SK-N-MC (cell line): ENCODE measurements at places on chromosomes 16 and 17.

DNA sequence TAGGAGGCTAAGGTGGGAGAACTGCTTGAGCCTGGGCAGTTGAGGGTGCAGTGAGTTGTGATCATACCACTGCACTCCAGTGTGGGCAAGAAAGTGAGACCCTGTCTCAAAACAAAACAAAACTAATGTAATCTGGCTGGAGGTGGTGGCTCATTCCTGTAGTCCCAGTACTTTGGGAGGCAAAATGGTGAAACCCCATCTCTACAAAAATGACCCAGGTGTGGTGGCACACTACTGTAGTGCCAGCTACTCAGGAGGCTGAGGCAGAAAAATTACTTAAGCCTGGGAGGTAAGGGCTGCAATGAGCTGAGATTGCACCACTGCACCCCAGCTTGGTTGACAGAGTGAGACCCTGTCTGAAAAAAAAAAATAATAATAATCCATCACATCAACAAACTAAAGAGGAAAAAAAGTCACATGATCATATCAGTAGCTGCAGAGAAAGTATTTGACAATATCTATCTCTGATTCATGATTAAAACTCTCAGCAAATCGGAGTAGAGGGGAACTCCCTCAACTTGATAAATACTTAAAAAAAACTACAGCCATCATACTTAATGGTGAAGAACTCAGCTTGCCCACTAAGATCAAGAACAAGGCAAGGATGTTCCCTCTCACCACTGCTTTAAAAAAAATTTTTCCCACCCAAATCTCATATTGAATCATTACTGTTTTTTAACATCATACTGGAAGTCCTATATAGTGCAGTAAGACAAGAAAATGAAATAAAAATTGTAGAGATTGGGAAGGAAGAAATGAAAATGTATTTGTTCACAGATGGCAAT, 31.0 kb downstream of the DHRS7B start:
- DNase-seq: no peak

GRCh38 chr17:66835476-66835875, 559 bp downstream of the CACNG5 start:
- no peak for DNase-seq

- no peak for DNase-seq
Measured at GRCh38 chr16:1430214-1430758, 592 bp upstream of the PERCC1 start.

DNA sequence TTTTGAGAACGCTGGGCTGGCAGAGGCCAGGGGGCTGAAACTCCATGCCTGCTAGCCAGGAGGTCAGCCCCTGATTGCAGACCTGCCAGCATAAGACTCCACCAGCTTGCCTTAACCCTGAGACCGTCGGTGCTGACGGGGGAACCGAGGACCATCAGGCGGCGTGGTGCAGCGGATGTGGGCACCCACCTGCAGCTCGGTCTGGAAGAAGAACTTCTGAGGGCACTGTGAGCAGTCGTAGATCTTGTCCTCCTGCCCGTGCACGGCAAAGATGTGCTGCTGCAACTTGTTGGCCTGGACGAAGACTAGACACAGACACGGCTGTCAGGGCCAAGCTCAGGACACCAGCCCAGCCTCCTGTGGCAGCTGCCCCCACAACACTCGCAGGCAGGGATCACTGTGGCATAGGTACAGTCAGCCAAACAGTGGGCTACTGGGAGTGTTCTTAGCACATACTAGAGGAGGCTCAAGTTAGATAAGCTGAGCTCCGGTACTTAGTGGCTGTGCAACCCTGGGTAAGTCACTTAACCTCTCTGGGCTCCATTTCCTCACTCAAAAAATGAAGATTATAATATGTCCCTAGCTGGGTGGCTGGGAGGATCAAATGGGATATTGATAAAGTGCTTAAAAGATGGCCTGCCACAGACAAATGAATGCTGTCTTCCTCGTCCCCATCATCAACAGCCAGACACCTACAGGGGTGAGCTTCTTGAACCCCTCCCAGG, 150.0 kb downstream of the C16orf78 start:
- no peak for DNase-seq

DNA sequence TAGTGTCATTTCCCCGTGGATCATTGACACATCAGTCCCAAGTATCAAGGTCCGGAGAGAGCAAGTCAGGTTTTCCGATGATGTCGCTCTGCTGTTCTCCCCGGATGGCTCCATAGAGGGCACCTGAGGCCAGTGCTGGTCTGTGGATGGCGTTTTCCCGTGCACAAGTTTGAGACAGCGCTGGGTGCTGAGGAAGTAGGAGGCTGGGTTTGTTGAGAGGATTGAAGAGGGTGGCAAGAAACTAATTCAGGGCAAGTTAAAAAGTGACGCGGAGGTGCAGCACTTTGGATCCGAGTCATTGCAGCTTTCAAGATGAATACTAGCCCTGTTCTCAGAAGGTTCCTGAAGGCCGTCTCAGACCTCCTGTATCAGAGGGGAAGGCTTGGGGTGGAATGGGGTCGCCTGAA, 7.7 kb downstream of the NUBP1 start:
- no peak for DNase-seq

DNA sequence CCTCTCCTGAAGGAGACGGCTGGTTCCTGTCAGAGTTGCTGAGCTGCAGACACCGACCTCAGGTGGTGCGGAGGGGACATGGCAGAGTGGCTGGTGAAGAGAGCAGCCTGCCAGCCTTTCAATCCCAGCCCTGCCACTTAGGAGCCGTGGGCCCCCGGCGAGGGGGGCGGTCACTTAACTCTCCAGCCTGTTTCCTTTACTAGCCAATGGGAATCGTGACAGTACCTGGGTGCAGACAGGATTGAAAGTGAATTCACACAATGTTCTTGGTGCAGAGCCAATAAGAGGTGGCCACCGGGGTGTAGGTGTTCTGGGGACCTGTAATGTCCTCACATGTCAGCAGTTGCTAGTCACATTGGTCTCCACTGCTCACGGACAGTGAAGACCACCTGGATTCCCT, 13.5 kb downstream of the ACE start:
- DNase-seq: no peak

DNA sequence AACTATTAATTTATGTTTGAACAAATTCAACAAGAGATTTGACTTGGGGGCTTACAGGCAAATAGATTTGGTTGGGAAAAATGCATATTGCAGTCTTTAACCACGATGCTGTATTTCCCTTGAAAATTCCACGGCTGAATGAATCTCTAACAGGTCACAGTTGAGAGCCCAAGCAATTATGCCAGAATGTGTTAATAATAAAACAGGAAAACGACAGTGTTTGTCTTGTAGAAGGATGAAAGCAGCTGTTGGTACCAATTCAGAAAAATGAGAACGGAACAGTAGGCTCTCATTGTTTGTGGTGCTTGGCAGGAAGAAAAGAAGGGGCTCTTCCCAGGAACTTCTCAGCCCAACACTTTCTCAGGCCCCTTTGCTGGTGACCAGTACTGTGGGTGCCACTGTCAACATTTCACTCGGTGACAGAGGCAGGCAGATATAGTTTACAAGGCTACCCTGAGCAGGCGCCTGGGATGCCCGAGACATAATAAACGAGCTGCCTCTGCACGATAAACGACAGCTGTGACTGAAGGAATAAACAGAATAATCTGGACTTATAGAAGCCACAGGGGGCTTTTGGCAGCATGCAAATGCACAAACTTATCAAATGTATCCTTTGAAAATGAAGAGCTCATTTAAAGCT, 387.1 kb downstream of the HS3ST4 start:
- peak; percentile 32 for DNase-seq

GRCh38 chr16:17515421-17516210, 44.9 kb upstream of the XYLT1 start:
- no peak for DNase-seq

DNA sequence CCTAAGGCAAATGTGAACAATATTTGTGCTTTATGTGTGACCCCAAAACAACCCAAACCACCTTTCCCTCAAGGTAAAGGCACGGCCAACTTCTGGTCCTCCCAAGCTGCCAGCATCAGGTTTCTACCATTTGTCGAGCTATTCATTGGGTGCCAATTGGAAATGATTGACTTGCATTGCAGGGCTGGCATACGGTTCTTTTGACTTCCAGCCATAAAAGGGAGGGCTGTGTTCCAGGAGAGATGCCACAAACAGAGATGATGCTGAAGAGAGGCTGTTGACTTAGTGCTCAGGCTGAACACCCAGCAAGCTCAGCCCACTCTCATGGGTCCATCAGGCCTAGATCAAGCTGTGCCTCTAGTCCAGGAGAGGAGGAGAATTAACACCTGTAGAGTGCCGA, 252.4 kb downstream of the GRIN2A start:
- DNase-seq: no peak

GRCh38 chr17:73679476-73679875, 35.2 kb upstream of the SDK2 start:
- no peak for DNase-seq

DNA sequence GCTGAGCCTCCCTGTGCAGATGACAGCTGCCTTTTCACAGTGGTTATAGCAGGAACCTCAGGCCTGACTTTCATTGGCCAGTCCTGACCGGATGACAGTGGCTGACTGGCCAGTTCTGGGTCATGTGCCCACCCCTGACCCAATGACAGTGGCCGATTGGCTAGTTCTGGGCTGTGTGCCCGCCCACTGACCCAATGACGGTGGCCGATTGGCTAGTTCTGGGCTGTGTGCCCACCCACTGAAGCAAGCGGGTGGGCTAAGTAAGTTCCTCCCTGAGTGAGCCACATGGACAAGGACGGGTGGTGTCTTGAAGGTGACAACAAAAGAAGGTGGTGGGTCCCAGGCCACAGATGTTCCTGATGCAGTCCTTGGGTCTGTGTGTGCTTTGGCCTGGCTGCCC, 9.5 kb downstream of the DEF8 start:
- DNase-seq: no peak

GRCh38 chr17:33803686-33804085, 451.4 kb upstream of the CCL2 start:
- no peak for DNase-seq

DNA sequence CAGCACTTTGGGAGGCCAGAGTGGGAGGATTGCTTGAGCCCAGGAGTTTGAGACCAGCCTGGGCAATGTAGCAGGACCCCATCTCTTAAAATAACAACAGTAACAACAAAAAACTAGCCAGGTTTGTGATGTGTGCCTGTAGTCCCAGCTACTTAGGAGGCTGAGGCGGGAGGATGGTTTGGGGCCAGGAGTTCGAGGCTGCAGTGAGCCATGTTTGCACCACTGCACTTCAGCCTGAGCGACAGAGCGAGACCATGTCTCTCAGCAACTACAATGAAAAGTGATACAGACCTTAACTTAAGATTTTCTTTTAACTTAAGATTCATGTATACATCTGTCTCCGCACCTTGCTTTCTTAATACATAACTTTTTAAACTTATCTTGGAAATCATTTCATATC, 17.2 kb downstream of the NKD1 start:
- no peak for DNase-seq

GRCh38 chr16:57341441-57342303, 16.9 kb upstream of the CCL22 start:
- no peak for DNase-seq

- no peak for DNase-seq
Measured at GRCh38 chr16:4677390-4677789, 16.0 kb upstream of the NUDT16L1 start.

DNA sequence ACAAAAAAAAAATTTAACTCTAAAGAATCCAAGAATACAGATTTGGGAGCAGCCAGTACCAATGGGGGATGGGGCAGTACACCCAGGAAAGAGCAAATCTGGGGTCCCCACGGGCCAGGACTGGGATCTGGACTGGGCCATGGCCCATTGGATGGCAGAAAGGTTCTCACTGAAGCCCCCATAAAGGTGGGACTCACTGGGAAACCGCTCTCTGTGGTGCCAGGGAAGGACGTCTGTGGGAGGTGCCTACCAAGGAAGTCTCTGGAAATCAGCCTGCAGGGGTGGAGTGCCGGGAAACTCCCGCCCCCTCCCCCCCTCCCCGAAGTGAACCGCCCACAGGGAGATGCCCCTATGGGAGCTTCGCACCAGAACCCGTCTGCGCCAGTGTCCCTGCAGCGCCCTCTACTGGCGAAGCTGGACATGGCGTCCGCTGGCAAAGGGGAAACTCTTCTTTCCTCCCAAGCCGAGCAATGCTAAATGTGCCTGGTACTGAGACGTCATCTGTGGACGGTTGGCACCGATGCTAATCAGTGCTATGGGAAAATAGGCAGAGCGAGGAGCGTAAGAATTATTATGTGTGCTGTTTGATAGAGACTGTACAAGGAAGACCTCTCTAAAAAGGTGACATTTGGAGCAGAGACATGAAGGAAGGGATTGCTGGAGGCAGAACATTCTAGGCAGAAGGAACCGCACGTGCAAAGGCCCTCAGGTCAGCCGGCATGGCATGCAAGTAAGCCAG, 671.1 kb downstream of the WWOX start:
- DNase-seq: no peak

GRCh38 chr17:44918006-44918405, 2.7 kb upstream of the GFAP start:
- no peak for DNase-seq

- DNase-seq: no peak
Measured at GRCh38 chr16:23293016-23293415, 9.1 kb upstream of the SCNN1B start.

DNA sequence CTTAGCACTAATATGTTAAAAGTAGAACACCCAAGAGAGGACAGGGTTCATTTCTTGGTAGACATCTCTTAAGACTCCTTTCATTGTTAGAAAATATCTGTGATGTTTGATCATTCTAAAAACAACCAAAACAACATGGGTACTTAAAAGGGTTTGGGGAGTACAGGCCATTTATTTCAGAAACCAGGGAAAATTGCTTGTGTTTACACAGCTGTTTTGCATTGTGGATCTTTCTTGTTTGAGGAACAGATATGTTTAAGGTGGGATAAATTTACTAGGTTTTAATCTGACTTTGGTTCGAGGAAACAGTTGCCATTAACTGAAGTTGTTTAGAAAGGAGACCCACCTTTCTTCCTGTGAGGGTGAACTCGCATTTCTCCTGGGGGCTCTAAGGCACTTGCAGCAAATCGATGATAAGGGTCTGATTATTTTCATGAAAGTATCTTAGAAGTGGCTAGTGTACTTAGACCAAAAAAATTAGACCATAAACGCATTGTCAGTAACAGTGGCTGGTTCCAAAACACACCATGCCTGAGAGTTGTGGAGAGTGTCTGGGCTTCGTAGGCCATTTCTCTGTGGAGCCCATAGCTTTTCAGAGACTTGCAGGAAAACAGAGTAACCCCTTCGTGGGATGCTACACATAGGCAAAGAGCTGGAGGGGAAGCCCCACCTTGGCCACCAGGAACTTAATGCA, 17.6 kb downstream of the CLUAP1 start:
- DNase-seq: no peak

DNA sequence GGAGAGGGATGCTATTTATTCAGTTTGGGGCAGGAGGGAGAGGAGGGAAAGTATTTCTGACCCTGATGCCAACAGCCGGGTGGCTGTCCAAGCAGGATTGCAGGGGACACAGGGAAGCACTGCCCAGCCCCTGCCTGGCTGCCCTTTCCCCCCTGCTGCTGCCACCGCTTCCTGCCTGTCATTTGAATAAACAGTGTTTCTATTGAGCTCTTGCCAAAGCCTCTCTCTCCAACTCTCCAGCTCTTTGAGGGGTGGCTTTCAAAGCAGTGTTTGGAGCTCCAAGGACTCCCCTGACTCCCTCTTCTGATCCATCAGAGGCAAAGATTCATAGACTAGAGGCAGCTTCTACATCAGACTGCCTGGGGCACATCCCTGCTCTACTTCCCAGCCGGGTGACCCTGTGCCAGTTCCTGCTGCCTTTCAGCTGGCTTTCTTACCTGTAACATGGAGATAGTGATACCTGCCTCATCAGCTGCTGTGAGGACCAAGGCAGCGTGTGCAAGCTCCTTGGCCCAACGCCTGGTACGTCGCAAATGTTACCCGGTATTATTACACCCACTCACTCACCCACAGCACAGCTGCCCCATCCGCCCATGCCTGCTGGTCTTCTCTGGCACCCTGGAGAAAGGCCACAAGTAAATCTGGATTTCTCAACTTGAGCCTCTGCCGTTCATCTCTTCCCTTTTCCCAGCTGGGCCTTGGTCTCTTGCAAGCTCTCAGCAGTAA, 9.5 kb downstream of the PROCA1 start:
- DNase-seq: no peak
